ENCODE measurements at places on chromosomes 1 and 21.

- no peak for DNase-seq
Observed at GRCh38 chr1:108505763-108506070, 54.2 kb upstream of the EEIG2 start.

DNA sequence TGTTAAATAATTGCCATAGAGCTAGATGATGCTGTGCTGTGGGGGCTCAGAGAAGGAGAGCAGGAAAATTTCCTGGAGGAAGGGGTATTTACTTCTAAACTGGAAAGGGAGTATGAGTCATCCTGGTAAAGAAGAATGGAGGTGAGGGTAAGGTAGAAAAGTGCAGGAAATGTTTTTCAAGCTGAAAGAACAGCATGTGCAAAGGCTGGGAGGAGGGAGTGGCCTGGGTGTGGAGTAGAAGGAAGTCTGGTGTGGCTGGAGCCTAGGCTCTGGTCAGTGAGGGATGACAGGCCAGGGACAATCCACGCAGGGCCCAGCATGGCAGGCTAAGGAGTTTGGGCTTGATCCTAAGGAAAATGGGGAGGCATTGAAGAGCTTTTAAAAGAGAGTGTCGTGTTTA lies 45.9 kb downstream of the MATN1 start:
- DNase-seq, result no peak

DNA sequence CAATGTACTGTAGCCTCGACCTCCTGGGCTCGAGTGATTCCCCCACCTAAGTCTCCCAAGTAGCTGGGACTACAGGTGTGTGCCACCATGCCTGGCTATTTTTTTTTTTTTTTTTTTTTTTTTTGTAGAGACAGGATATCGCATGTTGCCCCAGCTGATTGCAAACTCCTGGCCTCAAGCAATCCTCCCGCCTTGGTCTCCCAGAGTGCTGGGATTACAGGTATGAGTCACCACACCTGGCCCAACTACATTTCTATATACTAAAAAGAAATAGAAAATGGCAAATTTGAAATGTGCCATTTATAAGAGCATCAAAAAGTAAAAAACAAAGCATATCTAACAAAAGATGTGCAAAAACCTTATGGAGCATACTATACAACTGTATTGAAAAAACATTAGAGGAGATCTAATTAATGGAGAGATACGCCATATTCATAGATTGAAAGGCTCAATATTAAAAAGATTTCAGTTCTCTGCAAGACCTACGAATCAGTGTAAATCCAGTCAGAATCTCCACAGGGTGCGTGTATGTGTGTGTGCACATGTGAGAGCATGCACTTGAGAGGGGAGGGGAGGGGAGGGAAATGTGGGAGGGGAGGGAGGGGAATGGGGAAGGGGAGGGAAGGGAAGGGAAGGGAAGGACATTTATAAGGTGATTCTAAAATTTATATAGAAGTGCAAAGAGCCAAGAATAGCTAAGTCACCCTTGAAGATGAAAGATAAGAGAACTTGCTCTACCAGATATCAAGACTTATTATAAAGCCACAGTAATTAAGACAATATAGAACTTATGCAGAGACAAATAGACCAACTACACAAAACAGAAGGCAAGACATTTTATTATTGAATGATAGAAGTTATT lies 15.5 kb upstream of the PADI4 start:
- no peak for DNase-seq

DNA sequence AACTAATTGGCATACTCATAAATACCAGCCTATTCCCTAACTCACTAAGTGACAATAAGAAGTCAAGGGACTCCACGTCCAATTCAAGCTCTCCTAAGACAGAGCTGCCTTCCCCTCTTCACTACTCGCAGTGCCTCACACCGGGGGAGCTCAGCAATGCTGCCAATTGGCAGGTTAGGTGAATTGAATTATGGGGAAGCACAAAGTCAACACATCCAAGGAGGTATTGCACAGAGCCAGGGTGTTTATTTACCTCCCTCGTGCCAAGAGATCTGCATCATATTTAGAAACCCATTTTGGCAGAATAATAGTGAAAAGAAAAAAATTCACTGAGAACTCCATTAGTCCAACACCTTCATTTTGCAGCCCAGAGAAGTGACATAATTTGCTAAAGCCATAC lies 20.4 kb upstream of the TNR start:
- DNase-seq, result no peak

DNA sequence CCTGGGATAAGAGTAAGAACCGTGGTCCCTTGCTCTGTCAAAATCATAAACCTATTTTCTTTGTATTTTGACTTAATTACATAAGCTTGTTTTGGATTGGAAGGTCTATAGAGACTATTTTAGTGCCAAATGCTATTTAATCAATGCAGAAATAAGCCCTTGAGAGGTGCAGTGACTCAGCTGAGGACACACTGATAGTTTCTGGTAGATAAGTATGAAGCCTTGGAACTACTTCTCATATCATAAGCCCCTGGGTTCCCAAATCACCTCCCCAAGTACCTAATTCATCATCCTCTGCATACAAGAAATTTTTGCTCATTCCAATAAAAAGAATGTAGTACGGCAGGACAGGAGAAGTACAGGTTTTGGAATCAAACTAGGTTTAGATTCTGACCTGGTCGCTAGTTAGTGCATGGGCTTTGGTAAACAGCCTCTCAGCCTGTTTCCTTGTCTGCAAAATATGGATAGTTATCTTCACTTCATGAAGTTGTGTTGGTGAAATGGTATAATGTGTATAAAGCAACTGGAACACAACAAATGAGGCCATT lies 3.3 kb upstream of the CD55 start:
- no peak for DNase-seq

- no peak for DNase-seq
Observed at GRCh38 chr1:192835116-192835515, 26.3 kb downstream of the RGS2 start.
